ENCODE measurements at places on chromosomes 1 and 21.

GRCh38 chr1:29931477-29932175 lies 695.3 kb downstream of the PTPRU start:
- no peak for DNase-seq

DNA sequence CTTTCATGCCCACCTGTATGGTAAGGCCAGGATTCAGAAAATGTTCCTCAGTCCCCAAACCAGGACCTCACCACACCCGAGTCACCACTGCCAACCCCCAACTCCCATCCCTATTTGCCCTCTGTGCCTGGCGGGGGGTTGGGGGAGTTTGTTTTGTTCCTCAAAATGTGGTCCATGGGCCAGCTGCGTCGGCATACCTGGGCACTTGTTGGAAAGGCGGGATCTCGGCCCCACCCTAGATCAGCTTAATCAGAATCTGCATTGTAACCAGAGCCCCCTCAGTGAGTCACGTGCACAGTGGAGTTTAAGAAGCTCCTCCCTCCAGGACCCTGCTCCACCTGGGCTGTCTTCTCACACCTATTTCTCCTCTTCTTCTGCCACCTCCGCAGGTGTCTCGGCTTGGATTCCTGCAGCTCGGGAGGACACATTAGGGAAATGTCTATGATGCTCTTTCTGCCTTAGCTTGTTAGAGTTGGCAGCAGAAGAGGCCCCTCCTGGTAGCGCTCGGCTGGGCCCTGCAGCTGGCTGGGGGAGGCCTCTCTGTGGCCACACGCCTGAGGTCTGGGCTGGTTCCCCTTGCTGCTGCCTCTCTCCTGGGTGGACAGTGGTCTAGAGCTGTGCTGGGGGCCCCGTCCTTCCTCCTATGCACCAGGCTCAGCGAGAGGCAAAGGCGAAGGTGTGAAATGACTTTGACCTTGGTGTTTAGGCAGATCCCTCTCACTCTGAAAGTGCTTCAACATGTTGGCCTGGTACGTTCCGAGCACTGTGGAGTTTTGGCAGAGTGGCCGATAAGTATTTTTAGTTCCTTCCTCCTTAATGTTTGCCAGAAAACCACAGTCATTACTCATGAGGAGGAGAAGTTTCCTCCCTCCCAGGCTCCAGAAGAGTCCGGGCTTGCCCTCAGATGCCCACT lies 41.8 kb upstream of the CAMTA1 start:
- DNase-seq = peak; percentile 68

DNA sequence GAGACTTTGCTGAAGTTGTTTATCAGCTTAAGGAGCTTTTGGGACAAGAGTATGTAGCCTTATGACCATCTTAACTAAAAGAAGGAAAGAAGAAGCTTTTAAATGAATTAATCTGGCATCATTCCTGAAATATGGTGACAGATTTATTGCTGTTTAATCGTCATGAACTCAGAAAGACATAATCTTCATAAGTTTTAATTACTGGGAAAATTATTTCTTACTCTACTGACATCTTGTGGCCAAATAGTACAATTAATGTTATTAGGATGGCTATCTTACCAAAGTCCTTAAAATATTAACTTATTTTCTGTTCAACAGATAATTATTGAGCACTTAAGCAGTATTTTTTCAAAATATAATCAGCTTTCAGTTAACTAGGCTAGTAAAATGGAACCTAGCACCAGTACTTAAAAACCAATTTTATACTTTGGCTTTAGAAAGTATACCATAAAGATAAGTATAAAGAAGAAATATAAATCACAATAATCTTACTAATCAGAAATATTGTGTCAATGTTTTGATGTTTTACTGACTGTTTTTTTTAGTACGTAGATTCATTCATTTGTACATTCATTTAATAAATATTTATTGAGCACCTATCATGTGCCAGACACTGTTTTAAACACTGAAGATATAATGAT lies 34.7 kb upstream of the GPR25 start:
- peak; percentile 13 for DNase-seq

DNA sequence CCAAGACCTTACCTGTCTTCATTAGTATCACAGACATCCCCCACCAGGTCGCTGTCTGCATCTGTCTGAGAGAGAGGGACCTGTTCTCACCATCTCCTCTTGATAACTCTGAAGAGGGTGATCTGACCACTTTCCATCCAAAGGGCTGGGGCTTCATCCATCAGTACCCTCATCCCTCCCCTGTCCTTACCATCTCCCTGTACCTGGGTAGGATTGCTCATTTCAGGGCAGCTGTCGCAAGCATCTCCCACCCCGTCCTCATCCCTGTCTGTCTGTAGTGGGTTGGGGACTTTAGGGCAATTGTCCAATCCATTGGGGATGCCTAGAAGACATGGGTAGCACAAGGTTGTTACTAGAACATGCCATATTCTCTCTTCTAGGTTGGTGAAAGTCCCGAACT lies 7.9 kb downstream of the THBS3 start:
- no peak for DNase-seq

DNA sequence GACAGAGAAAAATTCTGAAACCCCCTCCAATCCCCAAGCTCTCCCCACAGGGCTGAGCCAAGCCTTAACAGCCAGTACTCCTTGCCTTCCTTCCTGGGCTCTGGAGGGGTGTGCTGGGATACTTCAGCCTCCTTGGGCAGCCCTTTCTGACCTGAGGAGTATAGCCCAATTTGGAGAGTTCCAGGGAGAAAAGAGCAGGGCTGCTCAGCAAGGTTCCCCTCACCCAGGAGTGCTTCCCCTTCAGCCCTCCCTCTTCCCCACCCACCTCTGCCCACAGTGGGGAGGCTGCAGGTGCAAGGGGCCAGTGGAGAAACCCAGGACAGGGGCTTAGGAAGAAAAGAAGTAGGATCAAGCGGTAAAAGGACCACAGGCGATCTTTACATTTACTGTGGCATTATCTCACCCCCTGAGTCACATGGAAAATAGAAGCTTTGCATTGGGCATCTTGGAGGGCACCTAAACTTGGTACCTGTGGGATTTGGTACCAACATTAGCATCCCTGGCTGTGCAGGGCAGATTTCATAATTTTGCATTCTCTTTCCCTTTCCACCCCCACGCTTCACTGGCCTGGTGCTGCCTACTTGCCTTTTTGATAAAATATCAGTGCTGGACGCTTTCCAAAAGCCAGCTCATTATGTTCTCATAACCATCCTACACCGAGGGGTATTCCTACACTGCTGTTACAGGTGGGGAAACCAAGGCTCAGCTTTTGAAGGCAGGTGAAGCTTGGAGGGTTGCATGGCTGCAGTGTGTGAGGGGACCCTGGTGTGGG lies 2.8 kb upstream of the ADORA1 start:
- no peak for DNase-seq

DNA sequence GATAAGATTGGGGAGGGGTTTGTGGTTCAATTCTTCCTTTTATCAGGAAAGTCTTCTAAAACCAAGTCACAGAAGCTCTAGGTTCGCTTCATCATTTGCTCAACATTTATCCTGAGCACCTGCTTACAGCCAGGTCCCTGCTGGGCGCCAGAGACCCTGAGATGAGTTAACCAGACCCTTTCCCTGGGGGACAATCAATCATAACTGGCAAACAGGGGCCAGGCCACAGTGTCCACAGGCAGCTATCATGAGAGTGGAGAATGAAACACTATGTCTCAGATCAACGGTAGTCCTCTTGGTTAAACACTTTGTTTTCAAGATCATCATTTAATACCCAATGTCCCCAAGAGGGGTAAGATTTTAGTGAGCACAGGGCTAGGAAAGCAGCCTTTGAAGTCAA lies 146.8 kb downstream of the BEND5 start:
- DNase-seq = no peak

- no peak for DNase-seq
Observed at GRCh38 chr1:178263341-178263740, 169.4 kb downstream of the RASAL2 start.

GRCh38 chr21:32322676-32323075 lies 24.0 kb downstream of the MRAP start:
- DNase-seq = no peak

All from common myeloid progenitor, CD34-positive (primary cell).